Osteoblast (primary cell): ENCODE measurements at places on chromosomes 11 and 22. TPM values are rescaled to one million over a fixed set of nuclear protein-coding genes. Genes with fewer than 3 reads are reported as not detected.

DDI1 gene
- total RNA-seq, result under 0.01 TPM in 1 of 2 replicates, not detected in the other

- no peaks in the 10 kb centered on the region for H3K4me1 ChIP-seq
- no peak for DNase-seq
- H3K4me3 ChIP-seq, result no peak overlapping the region
- H3K27ac ChIP-seq, result no peak overlapping the region
These were observed 8.7 kb upstream of the SLC5A12 start for GRCh38 chr11:26730414-26731083.

- no peak for DNase-seq
- no peak overlapping the region for H3K4me3 ChIP-seq
- H3K36me3 ChIP-seq, result no peaks in the 10 kb centered on the region
- H3K27me3 ChIP-seq, result no peaks in the 10 kb centered on the region
These were observed 597.2 kb downstream of the DLG2 start for GRCh38 chr11:85029964-85030363.

- no peaks in the 10 kb centered on the region for H3K4me1 ChIP-seq
- H3K27me3 ChIP-seq, result no peaks in the 10 kb centered on the region
- no peak overlapping the region for H3K4me3 ChIP-seq
- no peak overlapping the region for H3K27ac ChIP-seq
- no peak for DNase-seq
- H3K36me3 ChIP-seq, result no peaks in the 10 kb centered on the region
These were observed 9.7 kb downstream of the PATE3 start for GRCh38 chr11:125797641-125798040.

GRCh38 chr11:41392596-41392995 lies 66.9 kb downstream of the LRRC4C start:
- H3K4me1 ChIP-seq, result no peaks in the 10 kb centered on the region
- no peak overlapping the region for H3K27ac ChIP-seq
- H3K36me3 ChIP-seq, result no peaks in the 10 kb centered on the region
- H3K4me3 ChIP-seq, result no peak overlapping the region
- H3K27me3 ChIP-seq, result no peaks in the 10 kb centered on the region
